Transverse colon (tissue), 4 donors: ENCODE measurements at places on chromosomes 2 and 18.

- no peak for DNase-seq
Measured at GRCh38 chr2:170812710-170813600, 3.7 kb upstream of the GAD1 start.

DNA sequence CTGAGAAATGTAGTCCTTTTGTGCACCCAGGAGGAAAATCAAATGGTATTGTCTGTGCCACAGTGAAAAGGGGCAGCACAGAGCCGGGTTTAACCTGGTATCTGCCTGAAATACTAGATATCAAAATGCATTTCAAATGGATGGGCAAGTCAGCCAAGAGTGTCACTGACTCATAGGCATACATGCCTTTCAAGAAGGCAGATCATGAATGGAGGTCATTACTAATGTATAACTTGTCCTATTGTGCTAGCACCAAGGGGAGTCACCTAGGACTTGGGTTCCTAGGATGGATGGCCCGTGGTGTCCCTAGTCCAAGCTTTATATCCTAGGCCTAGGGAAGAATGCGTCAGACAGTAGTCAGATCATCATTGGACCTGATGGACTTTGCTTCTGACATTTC is 49.9 kb downstream of the TCF7L1 start:
- DNase-seq = no peak

DNA sequence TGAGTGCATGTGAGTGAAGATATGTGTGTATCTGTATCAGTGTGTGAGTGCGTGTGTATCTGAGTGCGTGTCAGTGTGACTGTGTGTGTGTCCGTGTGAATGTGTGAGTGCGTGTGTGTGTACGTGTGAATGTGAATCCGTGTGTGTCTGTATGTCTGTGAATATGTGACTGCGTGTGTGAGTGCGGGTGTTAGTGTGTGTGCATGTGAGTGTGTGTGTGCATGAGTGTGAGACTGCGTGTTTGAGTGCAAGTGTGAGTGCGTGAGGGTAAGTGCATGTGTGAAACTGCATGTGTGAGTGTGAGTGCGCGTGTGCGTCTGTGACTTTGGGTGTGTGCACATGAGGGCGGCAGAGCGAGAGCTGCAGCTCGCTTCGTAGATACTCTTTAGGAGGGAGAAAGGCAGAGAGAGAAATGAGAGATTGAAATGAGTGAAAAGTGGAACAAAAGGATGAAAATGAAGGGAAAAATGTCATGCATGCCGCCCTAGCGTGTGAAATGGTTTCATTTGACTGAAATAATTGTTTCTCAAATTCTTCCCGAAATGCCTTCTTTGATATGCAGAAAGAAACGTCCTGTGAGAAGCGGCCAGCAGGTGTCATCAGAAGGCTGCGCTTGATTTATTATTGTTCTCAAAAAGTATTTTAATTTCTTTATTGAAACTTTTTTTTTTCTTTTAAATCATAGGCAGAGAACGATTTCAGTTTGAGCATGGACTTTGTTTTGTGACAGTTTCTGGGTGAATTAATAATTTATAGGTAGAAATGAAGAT is 25.6 kb downstream of the ZNF407 start:
- DNase-seq = no peak

- no peak for DNase-seq
Measured at GRCh38 chr2:45845566-45845965, 194.1 kb downstream of the PRKCE start.

DNA sequence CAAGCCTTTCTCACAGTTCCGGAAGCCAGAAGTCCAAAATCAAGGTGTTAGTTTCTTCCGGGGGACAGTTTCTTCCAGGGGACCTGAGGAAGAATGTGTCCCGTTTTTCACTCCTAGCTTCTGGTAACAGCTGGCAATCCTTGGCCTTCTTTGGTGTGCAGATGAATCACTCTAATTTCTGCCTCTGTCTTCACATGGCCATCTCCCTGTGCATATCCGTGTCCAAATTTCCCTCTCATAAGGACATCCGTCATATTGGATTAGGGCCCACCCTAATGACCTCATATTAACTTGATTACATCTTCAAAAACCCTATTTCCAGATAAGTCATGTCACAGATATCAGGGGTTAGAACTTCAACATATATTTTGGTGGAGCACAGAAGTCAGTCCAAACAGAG is 141.4 kb downstream of the ZEB2 start:
- DNase-seq = no peak

DNA sequence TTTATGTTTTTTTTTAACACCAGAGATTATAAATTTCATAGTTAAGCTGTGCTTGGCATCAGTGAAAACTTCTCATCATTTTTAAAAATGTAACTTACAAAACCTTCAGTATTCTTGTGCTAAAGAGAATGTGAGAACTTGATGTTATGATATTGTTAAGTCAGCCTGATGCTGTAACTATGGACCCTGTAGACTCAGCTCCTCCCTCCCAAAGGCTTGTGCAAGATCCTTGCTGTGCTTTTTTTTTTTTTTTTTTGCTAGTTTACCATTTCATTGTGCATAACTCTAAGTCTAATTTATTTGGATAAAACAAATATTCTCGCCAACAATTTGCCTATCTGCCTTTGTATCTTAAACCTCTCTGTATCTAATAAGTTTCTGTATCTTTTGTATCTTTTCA is 12.9 kb upstream of the TFPI start:
- no peak for DNase-seq

DNA sequence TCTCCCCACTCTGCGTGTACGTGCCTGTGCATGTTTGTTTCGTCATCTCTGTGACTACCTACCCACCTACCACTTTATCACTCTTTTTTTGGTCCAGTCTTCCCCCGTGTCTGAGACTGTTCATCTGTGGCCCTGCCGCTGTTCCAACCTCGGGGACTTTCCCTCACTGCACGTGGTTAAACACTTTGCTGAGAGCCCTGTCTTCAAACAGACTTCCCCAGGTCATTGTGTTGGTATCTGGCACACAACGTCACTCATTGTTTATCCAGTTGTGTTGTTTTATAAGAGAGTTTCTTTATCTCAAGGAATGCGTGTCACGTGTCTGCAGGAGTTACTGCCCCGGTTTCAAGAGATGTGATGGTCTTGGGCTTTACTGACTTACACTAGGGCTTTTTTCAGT is 262.0 kb upstream of the RASGRP3 start:
- no peak for DNase-seq

GRCh38 chr2:199696048-199696447 is 154.9 kb downstream of the FTCDNL1 start:
- DNase-seq = no peak

DNA sequence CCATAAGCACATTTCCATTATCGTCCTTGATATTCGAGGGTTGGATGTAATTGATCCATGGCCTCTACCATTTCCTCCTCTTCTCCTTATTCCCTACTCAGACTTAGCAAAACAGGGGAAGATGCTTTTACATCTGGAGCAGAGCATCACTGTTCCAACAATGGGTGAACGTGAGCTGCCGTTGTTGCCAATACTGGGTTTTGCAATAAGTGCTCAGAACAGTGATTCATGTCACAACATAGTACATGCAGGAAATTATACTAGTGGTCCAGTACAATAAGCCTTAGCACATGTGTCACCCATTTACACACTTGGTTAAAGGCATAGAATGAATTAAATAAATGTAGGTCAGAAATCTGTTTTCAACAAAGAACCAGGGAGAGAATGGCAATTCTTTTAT is 112.4 kb downstream of the DCC start:
- DNase-seq = no peak

DNA sequence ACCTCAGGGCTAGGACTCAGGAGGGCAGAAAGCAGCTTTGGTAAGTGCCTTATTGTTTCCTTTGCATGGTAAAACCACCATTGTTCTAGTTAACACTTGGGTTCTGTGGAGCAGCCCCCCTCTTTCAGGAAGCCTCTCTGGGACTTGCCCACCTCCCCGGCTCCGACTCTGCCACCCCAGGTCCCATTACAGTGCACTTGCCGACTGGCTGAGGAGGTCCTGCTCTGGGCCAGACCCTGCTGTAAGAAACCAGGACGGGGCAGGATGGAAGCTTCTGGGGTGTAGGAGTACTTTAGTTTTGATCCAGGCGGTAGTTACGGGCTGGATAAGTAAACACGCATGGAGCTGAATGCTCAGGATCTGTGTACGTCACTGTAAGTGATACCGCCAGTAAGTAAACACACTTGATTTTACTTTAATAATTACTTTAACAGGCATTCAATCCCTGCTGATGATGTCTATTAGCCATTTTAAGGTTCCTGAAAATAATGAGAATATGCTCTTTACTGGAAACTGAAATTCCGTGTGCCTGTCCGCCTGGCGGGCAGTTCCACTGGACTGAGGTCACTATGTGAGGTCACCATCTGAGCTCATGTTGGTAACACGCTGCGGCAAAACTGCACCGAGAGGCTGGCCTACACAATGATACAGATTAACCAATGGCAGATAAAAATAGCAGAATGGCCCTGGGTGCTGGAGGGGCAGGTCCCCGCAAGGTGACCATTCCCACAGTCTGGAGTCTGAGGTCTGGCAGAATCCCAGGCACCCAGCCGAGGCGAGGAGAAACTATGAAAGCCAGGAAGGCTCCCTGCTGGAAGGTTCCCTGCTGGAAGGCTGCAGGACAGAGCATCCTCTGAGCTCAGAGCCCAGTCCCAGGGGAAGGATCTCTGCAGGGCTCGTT is 25.2 kb downstream of the HS1BP3 start:
- DNase-seq = no peak

GRCh38 chr2:30208453-30208852 is 22.9 kb upstream of the LBH start:
- peak; percentile 64 for DNase-seq

DNA sequence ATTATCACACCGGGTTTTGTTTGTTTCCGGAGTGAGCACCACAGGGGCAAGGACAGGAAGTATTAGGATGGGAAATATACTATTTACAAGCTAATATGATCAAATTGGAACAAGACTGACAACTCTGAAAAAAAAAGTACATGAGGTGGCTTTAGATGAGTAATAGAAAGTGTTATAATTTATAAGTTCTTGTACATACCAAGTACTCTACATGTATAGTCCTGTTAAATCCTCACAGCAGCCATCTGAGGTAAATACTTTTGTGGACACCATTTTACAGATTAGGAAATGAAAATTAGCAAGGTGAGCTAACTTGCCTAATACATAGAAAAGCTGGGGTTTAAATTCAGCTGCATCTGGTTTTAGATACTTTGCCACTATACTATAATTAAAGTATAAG is 11.2 kb downstream of the FAP start:
- DNase-seq = no peak

- peak; percentile 70 for DNase-seq
Measured at GRCh38 chr2:173990970-173991819, 26.0 kb upstream of the SP3 start.
